ENCODE measurements at places on chromosomes 16 and 17.

GRCh38 chr17:48584223-48584741 is 5.8 kb downstream of the HOXB3 start:
- DNase-seq, result no peak

GRCh38 chr16:25951999-25952398 is 260.2 kb downstream of the HS3ST4 start:
- DNase-seq, result no peak

DNA sequence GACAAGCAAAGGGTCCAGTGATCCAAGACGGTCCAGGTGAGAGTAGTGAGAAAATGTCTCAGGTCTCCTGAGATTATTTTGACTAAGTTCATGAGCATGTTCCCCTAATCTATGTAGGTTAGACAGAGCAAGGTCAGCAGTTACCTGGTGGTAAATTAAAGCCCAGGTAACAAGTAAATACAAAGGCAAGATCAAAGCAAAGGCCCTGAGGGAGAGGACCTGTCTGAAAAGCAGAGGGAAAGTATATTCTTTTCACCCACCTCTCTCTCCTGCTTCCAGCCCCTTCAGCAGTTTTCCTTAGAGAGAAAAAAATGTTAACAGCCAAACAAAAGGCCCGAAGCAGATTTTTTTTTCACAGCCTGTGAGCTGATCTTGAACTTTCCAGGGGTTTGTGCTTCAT is 302.7 kb downstream of the MAP2K6 start:
- no peak for DNase-seq

- no peak for DNase-seq
Observed at GRCh38 chr16:81597079-81597658, 152.6 kb downstream of the CMIP start.

- no peak for DNase-seq
Observed at GRCh38 chr17:81898029-81898866, 3.8 kb upstream of the NPB start.

DNA sequence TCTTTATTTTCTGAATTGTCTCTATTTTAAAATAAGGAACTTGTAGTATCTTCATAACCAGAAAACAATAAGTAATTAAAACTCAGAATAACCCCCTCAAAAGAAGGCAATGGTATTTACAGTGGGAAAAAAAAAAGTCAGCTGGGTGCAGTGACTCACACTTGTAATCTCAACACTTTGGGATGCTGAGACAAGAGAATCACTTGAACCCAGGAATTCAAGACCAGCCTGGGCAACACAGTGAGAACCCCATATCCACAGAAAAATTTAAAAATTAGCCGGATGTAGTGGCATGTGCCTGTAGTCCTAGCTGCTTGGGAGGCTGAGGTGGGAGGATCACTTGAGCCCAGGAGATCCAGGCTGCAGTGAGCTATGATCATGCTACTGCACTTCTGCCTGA is 33.5 kb downstream of the ADAM11 start:
- DNase-seq, result no peak

GRCh38 chr16:48734220-48734619 is 124.2 kb upstream of the N4BP1 start:
- no peak for DNase-seq

- DNase-seq, result no peak
Observed at GRCh38 chr16:23676924-23677480, 1.7 kb upstream of the PLK1 start.

GRCh38 chr16:47581114-47581513 is 120.0 kb downstream of the PHKB start:
- DNase-seq, result no peak

DNA sequence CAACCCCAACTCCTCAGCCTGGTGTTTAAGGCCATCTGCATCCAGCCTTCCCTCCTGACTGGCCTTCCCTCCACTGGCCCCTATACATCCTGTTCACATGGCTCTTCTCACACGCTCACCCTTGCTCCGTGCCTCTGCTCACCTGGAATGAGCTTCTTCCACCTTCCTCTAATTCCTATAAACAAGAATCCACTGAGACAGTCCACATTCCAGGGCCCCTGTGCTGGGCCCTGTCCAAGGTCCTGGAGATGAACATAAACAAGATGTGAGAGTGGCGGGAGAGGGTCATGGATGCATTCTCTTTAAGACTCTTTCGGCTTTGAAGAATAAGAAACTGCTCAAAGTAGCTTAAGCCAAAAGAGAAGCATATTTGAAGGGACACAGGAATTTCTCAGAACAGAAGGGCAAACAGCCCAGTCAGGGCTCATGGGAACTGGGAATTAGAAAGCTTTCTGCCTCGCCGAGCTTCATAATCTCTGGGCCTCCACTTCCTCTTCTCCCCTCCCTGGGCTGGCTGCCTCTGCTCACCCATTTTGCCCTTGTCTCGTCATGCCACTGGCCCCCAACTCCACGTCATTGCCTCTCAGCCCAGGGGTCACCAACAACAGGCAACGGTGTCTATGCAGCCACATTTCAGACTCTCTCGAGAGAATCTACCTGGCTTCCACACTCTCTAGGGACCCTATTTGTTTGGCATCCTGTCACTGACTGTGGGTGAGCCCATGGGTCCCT is 13.5 kb downstream of the SPPL2C start:
- no peak for DNase-seq
